ENCODE measurements at places on chromosomes 5 and 9.

DNA sequence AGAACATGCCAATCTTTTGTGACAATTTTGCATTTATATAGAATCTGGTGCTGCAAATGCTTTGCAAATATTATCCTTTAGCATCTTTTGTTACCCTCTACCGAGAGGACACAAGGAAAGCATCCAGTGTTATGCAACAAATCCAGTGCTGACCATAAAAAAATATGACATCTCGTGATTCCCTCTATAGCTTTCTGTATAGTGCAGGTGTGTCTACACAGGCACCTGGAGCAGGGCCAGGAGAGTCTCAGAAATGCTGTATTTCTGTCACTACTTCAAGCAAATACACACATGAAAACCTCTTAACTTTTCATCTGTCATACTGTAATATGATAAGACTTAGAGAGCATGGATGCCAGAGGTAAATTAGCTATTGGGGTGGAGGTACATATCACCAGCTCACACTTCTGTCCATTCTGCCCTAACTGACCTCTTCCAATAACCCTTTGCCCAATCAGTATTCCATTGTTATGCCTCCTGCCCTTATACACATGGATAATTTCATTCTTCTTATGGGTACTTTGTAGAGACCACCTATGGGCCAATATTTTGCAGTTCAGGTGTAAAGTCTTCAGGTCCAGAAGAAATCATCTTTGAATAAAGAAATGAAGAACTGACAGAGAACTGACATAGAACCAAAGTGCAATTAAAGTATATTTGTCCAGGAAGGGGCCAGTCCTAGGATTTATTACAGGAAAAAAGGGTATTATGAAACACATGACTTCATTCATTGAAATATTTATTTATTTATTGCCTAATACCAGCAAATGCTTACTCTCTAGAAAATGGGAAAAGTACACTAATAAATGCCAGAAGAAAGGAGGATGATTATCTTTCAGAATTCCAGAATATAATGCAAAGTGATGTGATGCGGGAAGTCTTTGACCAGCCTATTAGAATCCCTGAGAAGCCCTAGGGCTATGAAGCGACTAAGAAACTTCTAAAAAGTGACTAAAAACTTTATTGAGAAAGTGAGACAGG, 106.5 kb downstream of the EPB41L4A start:
- no peak for DNase-seq

DNA sequence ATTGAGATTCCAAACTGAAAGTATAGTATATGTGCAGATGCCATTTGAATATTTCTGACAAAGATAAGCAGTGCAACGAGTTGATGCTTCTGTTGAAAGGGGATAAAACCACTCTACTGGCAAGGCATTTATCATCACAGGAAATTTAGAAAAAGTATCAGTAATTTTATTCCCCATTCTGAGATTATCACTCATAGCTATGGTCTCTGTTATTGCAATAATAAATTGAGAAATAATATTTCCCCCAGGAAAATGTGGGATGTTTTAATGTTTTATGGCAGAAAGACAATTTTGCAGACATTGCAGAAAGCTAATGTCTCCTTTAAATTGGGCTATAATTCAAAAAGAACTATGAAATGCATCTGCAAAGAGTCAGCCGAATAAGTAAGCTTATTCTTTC, 1612.7 kb upstream of the ACO1 start:
- DNase-seq, result no peak

DNA sequence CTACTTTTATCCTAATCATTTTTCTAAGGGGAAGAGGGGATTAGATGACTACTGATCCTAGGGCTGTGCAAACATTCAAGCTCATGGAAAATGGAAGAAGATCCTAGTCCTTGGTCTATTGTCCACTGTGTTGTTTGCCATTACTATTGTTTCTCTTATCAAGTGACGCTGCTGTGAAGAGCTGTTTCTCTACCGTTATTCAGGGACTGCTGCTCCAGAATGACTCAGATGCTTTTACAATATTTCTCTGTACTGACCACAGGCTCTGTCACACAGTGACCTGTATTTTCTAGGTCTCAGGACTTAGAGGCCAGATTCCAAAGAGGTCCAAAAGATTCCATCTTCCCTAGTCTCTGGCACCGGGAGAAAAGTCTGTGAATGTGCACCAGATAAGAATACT, 159.5 kb upstream of the CHD1 start:
- DNase-seq, result no peak

DNA sequence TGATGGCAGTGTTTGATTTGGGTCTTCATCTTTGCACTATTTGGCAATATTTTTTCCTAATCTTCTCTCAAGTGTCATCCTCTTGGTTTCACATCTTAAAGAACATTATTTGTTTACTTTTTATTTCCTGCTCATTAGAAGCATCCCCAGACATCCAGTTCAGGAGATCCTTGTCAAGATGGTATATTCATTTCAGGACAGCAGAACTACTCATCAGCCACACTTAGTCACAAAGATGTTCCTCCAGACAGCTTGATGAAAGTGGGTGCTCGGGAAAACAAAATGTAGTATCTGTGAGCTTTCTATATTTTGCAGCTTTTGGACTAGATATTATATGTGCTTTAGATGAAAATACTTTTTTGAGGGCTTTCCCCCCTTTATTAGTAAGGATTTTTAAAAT, 72.1 kb upstream of the SREK1 start:
- DNase-seq, result no peak

DNA sequence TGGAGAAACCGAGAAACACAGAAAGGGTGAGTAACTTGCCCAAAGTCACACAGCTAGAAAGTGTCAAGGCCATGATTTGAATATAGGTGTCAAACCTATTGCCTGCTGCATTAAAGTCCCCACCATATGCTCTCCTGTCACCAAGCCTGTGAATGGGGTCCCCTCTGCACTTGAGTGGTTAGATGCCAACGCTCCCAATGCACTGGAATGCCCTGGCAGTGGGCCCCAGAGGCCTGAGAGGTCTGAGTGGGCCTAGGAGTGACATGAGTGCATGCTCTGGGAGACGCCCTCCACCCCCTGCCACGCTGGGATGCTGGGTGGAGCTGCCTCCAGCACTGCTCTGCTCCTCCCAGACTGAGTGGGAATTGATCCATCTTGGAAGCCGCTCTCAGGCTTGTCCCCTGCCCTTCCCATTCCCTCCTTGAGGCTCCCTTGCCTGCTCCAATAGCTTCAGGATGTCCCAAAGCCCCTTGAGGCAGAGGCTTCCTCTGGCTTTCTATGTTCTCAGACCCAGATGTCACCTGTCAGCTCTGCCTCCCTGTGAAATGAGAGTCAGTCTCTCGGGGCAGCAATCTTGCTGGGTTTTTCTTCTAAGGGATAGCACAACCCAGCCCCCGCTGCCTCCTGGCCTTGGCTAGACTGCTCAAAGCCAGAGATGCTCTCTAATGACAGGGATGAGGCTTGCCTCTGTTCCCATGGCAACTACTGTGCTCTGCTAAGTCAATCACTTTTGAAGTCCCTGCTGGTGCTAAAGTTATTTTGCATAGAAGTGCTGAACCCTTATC, 6.6 kb upstream of the ARSI start:
- DNase-seq, result no peak
